ENCODE measurements at places on chromosomes 3 and 15. TPM values are rescaled to one million over a fixed set of nuclear protein-coding genes. Genes with fewer than 3 reads are reported as not detected.

Gene KIF7
- 6.1 TPM for total RNA-seq

Gene SCN11A
- total RNA-seq: not detected

Gene BLM
- 16.7 TPM for total RNA-seq

Gene TEX55
- not detected for total RNA-seq

Gene TGM4
- 1.3 TPM for total RNA-seq

Data from foreskin keratinocyte (primary cell).